ENCODE measurements at places on chromosomes 2 and 18.

GRCh38 chr2:10283106-10284062 is 19.3 kb upstream of the HPCAL1 start:
- peak; percentile 52 for DNase-seq

DNA sequence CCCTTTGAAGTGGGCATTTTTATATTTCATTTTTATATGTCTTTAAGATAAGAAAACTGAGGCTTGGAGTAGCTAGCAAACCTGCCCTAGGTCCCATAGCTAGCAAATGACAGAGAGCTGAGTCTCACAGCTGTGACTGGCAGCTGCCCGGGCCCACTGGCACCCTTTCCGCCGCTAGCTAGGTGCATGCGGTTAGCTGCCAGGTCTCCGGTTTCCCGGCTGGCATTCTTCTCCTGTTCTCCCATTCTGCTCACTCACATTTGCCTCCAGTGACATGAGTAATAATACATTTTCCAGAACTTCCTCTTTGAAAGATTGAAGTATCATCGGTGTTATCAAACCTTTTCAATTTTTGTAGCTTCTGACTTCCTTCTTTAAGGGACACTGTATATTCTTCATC is 38.7 kb downstream of the MTCL1 start:
- DNase-seq, result no peak

GRCh38 chr2:75703589-75704287 is 7.0 kb downstream of the GCFC2 start:
- DNase-seq, result no peak

- no peak for DNase-seq
Observed at GRCh38 chr18:48629730-48630324, 91.0 kb downstream of the CTIF start.

Measured in H7 (cell line).